ENCODE measurements at places on chromosomes 16 and 17. TPM values are rescaled to one million over a fixed set of nuclear protein-coding genes. Genes with fewer than 3 reads are reported as not detected.
A peak's percentile ranks its signal among the peaks of the same experiment; 100 is the strongest.

DNA sequence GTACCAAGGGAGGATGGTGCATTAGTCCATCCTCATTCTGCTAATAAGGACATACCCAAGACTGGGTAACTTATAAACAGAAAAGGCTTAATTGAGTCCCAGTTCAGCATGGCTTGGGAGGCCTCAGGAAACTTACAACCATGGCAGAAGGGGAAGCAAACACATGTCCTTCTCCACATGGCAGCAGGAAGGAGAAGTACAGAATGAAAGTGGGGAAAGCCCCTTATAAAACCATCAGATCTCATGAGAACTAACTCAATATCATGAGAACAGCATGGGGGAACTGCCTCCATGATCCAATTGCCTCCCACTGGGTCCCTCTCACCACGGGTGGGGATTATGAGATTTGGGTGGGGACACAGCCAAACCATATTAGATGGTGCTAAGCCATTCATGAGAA, 84.5 kb downstream of the SEC14L1 start:
- no peak for DNase-seq

AATK gene
- total RNA-seq = 0.18 TPM

SLC35G6 gene
- not detected for total RNA-seq

MARVELD3 gene
- not detected for total RNA-seq

DNA sequence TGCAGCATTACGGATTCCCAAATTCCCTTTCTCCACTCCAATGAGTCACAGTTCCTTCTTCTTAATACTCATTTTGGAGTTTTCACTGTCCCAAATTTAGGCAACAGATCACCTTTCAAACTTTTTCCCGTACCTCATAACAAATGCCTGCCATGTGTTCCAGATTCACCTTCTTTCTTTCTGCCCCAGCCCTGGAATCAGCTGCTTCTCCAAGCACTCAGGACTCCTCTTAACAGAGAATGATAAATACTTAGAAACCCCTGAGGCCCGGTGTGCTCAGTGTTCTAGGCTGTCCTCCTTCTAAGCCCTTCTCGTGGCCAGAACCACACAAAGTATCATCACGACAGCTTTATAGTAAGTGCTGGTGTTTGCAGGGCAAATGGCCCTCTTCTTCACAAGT, 14.9 kb downstream of the CSNK1D start:
- no peak for DNase-seq

GRCh38 chr16:2335286-2335895, 5.1 kb downstream of the ABCA3 start:
- DNase-seq = no peak

- DNase-seq = peak; percentile 39
These were observed 550 bp downstream of the EIF4A3 start for GRCh38 chr17:80146121-80147034.

DNAAF1 gene
- not detected for total RNA-seq

DNA sequence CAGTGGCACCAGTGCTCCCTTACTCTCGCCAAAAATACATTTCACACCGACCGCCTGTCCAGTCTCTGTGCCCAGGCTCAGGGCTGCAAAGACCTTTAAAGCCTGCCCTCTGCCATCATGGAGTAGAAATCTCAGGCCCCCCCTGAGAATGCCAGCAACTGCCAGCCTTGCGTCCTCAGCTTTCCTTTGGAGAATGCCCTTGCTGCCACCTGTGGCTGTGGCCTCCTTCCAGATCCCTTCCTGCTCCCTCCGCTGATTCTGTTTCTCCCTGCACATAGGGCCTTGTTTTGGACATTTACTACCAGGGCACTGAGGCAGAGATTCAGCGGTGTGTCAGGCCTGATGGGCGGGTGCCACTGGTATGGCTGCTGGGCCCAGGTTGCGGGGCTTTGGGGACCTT, 13.2 kb downstream of the FCSK start:
- no peak for DNase-seq

MLST8 gene
- total RNA-seq = 27.4 TPM

DNA sequence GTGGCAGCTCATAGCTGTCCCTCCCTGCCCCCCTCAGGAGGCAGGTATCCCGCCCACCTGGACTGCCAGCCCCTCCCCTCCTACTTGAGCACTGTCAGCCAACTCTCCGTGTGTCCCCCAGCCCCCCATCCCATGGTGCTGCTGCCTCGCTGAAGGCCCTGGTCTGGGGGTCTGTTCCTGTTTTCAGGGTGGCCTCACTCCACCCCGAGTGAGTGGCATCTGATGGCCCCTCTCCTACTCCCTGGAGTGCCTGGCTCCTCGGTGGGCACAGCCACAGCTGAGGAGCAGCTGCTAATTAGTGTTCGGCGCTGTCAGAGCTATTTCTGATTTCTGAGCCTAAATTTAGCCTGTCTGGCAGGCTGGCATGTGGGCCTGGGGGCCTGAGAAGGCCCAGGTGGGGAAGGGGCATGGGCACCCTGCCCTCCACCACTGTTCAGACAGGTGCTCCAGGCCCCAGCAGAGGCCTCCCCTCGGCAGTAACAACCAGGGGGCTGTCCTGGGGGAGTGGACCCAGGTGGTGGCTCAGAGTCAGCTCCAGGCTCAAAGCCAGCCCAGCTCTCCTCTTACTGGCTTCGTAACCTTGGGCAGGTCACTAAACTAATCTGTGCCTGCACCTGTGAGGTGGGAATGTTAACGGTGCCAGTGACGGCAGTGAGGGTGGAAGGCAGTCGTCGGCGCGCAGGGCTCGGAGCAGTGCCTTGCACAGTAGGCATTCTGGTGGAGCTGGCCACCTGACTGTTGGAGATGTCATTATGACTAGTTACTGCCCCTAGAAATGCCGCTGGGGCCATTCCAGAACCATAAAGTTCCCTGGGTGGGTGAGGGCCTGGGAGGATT, 6.5 kb downstream of the FMNL1 start:
- no peak for DNase-seq

CBX8 gene
- 1.7 TPM for total RNA-seq

RAMP2 gene
- total RNA-seq = 0.27 TPM

DNA sequence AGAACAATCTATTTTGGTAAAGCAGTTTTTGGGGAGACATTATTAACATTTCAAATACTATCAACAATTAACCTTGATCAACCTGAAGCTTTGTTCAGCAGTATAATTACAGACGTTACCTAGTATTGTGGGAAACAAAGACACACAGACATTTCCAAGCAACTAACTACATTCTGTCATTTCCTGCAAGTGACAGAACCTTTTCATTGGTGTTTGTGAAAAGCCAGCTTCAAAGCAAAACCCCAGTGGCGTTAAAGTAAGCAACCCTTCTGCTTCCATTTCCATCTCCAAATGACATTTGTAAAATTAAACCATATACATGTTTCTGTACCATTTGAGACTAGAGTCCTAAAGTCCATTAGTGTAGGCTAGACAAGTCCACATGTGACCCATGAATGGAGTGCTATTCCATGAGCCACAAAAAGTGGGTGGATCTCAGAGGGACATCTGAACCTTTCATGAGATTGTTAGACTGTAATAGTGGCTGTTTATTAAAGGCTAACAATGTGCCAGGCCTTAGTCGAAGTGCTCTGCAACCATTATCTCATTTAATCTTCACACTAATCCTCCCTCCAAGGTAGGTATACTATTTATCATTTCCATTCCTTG, 101.2 kb downstream of the SSH2 start:
- no peak for DNase-seq

CHST6 gene
- total RNA-seq = 0.27 TPM

OR2C1 gene
- not detected for total RNA-seq

GRCh38 chr16:83849421-83849820, 41.6 kb downstream of the HSBP1 start:
- no peak for DNase-seq

NGFR gene
- total RNA-seq = not detected

ABCC3 gene
- 12.5 TPM for total RNA-seq

TBC1D3C gene
- not detected for total RNA-seq

DNA sequence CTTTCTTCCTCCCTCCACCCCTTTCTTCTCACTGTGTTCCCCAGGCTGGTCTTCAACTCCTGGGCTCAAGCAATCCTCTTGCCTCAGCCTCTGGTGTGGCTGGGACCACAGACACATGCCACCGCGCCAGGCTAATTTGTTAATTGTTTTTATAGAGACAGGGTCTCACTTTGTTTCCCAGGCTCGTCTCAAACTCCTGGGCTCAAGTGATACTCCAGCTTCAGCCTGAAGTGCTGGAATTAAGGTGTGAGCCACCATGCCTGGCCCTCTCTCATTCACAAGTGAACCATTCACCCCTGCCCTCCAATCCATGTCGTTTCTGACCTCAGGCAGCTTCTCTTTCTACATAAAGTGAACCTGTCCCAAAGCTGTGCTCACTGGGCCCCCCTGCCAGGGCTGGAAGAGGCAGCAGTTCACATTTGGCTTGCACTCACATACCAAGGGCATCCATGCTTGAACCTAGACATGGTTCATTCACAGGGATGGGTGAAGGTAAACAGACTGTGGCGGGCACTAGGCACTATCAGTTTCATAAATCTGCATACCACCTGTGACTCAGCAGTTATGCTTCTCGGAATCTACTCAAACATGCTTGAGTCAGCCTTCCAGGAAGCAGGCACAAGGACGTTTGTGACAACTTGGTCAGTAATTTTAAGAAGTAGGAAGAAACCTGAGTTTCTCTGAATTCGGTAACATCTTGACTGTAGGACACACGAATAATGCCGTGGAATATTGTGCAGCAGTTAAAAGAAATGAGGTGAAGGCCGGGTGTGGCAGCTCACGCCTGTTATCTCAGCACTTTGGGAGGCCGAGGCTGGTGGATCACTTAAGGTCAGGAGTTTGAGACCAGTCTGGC, 6.0 kb upstream of the RNF213 start:
- peak; percentile 92 for DNase-seq

DNA sequence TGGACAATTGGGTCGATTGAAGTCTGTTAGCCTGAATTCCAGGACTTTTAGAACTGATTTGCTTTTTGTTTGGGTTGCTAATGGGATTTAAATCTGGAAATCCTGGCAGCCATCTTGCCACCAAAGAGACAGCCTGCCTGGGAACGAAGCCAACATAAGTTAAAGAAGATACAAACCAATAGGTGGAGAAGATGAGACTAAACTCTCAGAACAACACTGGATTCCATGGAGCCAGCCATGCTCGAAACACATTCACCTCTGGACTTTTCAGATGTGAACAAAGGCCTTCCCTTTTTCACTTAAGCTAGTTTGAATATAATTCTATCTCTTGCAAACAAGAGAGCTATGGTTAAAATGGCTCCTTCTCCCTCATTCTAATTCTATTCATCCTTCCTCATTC, 135.9 kb downstream of the TOX3 start:
- no peak for DNase-seq

- DNase-seq = peak; percentile 99
These were observed 11.2 kb upstream of the PLEKHG4 start for GRCh38 chr16:67268136-67268579.

TEX19 gene
- not detected for total RNA-seq

DNA sequence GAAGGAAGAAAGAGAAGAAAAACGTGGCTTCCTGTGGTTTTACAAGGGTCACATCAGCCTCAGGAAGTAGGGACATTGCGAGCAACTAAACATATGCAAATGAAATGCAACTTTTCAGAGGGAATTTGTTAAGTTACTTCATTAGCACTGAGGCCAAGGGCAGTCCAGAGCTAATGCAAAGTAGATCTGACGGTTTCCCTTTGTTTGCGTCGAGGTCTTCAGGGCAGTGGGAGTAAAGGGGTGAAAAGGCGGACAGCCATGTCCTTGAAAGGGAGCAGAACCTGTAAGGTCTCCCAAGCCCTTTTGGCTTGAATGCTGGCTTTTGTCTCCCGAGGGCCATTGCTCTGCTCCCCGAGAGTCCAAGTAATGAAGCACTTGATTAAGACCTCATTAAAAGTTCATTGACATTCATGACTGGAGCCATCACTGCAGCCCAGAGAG, 85.0 kb downstream of the PMP22 start:
- no peak for DNase-seq

PIRT gene
- total RNA-seq = not detected

DNA sequence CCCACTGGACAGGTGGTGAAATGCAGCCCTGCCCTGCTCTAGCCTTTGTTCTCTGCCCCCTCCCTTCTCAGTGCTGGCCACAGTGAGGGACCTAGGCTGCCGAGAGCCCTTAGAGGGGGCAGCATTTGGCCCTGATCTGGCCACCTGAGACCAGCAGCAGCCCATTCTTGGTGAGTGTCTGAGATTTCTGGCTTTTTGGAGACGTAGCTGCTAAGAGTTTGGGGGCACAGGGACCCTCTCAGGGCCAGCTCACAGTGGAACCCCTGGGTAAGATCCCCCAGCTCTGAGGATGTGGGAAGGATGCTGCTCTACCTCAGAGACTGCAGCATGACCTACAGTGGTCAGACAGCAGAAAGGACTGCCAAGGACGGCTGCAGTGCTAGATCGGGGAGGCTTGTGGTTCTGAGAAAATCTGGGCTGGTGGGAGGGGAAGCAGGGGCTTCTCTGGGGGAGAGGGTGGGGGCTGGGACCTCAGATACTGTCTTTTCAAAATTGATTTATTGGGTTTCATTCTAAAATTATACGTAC, 13.3 kb downstream of the GRB7 start:
- no peak for DNase-seq

DNA sequence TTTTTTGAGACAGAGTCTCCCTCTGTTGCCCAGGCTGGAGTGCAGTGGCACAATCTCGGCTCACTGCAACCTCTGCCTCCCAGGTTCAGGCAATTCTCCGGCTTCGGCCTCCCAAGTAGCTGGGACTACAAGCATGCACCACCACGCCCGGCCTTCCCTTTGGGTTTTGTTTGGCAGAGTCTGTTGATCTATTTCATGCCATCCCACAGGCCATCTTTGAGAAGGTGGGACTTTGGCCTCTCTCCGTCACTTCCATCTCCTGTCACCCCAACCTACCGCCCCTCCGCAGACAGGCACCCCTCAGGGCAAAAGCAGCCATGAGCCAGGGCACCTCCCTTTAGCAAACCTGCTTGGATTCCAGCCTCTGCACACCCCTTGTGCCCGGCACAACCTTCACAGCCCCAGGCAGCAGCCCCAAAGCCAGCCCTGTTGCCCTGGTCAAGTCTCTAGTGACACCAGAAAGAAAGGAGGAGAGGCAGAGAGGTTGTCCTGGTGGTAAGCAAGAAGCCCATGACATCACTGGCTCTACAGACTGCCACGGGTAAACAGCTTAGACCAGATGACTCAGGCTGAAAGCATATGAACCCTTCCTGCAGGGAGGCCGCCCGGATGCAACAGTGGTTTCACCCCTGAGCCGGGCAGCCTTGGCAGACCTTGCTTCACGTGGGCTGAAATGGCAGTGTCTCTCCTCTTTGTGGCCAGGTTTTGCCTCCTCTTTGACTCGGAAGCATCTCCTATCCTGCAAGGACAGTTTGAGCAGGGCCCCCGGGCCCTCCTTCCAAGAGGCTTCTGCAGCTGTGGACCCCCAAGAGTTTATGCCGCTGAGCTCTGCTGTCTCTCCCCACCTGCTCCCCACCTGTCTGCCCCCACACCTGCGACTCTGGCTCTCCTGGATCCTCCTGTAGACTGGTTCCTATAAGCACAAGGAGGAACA, 8.1 kb upstream of the TIMP2 start:
- peak; percentile 95 for DNase-seq

GRCh38 chr17:50778471-50778870, 11.2 kb upstream of the ANKRD40CL start:
- no peak for DNase-seq

SULT1A2 gene
- total RNA-seq = not detected
